ENCODE measurements at places on chromosomes 16 and 17. TPM values are rescaled to one million over a fixed set of nuclear protein-coding genes. Genes with fewer than 3 reads are reported as not detected.

GUCY2D gene
- total RNA-seq: 3.5 TPM

DNA sequence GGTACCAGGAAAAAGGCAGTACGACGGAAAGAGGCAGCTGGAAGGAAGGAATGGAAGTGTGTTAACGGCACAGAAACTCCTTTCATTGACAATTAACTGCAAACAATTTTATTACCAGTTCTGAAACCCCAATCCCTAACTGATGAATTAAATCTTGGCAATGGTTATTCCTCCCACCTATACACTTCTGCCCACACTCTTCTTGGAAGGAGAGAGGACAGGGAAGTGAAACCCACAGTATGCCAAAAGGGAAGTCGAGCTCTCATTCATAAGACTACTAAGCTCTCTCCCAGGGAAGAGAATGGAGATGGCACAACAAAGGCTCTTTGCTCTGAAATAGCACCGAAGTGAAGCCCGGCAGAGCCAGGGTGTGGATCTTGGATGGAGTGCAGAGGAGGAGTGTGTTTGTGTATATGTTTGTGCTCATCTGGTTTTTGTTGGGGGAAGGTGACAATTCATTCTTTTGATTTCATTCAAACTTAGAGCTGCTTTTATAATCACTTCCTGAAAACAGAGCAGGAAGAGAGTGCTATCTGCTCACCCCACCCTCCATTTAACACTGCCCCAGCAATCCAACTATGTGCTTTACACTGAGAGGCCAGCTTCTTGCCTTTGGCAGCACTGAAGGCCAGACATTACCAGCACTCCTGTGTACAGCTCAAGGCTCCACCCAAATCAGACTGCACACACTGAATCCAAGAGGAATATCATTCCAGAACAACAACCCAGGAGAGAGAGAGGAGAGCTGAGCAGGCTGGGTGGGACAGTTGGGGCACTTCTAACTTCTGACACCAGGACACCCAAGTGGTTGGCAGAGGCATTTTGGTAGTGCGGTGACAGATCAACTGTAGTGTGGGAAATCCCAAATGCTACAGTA lies 68.7 kb downstream of the HIC1 start:
- ATAC-seq: peak; percentile 42

GRCh38 chr16:57711993-57712392 lies 17.4 kb downstream of the DRC7 start:
- no peak for ATAC-seq

IGSF6 gene
- 0.76 TPM for total RNA-seq

GRCh38 chr17:71316176-71316897 lies 804.5 kb upstream of the SOX9 start:
- ATAC-seq: no peak

DNA sequence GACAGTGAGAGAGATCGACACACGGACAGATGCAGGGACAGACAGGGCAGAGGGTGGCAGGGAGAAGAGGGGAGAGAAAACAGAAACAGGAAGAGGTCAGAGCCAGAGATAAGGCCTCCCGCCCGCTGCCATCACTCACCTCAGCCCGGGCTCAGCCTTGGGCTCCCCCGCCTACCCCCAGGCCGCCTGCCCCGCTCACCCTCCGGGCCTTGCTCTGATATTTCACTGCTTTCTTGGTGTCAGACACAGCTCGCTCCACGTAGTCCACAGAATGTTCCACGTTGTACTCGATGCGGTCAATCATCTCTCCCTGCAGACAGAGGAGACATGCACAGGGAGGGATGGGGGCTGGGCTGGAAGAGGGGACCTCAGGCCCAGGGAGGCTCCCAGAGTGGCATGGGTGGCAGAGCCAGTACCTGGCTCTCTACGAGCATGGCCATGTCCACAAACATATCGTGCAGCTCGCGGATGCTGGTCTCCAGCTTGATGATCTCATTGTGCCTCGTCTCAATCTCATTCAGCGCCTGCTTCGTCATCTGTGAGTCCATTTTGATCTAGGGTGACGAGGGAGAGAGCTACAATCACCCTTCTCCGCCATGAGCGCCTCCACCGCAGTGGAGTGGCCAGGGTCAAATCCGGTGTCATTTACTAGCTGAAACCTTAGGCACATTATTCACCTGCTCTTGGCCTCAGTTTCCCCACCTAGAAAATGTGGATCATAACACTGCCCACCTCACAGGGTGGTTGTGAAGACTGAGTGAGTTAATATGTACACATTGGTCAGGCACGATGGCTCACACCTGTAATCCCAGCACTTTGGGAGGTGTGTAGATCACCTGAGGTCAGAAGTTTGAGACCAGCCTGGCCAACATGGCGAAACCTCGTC lies 8.2 kb downstream of the HSD3B7 start:
- ATAC-seq: no peak

DNA sequence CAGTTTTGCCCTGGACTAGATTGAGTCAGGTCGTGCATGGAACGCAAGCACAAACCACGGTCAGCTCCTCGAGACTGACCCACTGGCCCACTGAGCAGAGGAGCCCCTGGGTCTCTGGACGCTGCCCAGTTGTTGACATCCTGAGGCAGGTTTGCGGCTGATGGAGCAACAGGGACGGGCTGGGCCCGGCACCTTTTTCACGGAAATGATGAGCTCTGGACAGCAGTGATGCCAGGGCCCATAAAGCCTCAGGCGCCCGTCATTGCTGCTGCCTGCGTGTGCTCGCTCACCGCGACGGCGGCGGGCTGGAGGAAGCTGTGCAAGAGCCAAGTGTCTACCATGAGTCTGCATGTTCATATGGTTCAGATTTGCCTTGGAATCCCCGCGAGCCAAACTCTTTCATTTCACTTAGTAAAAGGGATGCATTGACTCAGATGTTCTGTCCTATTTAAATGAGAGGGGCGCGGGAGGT lies 30.8 kb upstream of the CRISPLD2 start:
- ATAC-seq: peak; percentile 70

DNA sequence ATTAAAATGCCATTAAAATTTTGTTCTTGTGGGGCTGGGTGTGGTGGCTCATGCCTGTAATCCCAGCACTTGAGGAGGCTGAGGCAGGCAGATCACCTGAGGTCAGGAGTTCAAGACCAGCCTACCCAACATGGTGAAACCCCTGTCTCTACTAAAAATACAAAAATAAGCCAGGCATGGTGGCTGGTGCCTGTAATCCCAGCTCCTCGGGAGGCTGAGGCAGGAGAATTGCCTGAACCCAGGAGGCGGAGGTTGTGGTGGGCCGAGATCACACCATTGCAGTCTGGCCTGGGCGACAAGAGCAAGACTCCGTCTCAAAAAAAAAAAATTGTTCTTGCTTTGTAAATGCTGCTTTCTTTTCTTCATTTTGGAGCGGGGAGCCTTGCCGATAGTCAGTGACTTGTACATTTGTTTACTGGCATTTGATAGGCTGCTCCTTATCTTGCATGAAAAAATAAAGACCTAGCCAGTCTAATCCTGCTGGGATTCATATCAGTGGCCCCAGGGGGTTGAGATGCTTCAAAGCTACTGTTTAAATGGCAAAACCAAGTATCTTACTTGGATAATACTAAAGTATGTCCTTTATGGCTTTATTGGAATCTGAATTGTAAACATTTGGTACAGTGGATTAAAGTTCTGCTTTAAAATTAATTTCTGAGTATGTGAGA lies 3.3 kb upstream of the CLTC start:
- ATAC-seq: no peak

DNA sequence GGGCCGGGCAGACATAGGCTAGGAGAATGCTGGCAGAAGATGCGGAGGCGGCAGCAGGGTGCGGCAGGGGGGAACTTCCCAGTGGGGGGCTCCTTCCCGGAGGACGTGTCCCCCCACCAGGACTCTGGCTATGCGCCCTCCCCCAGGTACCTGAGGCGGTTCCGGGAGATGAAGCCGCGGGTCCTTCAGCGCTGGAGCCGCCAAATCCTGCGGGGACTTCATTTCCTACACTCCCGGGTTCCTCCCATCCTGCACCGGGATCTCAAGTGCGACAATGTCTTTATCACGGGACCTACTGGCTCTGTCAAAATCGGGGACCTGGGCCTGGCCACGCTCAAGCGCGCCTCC lies 3.4 kb downstream of the WNK4 start:
- no peak for ATAC-seq

GRCh38 chr16:6852643-6853225 lies 479.9 kb upstream of the RBFOX1 start:
- ATAC-seq: no peak

DNA sequence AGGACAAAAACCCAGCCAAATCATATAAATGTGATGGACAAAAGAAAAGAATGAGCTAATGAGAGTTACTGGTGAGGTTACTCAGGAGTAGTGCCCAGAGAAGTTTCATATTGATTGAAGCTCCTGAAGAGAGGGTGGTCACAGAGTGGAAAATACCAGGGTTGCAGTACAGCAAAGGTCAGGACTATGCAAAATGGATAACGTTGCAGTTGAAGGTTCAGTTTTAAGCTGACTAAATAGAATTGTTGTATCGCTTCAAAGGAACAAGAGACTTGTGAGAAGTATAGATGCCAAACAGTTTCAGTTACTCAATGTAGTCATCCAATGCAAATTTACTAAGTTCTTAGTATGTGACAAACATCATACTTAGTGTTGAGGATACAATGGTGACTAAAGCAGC lies 47.1 kb downstream of the ABCA8 start:
- peak; percentile 31 for ATAC-seq

CTRB2 gene
- total RNA-seq: not detected

- no peak for ATAC-seq
Observed at GRCh38 chr16:23500862-23501225, 9.4 kb downstream of the GGA2 start.

ADGRG3 gene
- total RNA-seq: 0.84 TPM

DNA sequence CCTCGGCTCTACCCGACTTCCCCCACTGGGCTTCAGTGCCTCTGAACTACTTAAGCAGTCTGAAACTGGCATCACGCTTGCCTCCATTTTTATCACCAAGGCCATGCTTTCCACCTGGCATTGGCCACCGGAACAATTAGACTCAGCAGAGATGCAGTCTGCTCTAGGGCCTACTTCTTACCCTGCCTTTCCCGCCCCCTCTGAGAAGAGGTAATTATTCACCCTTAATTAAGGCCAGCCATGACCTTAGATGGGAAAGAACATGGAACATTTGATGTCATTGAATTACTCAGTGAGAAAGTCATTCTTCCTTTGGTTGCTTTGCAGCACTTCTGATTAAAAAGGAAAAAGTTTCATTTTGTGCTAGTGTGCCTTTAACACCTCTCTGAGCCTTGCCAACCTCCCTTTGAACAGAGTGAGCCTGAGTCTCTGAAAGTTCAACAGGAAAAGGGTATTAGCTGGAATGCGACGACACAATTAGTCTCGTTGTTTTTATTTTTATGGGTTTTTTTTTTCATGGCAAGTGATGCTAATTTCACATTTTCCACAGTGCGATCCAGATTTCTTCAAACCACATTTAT lies 60.9 kb upstream of the TNRC6A start:
- peak; percentile 40 for ATAC-seq

DNA sequence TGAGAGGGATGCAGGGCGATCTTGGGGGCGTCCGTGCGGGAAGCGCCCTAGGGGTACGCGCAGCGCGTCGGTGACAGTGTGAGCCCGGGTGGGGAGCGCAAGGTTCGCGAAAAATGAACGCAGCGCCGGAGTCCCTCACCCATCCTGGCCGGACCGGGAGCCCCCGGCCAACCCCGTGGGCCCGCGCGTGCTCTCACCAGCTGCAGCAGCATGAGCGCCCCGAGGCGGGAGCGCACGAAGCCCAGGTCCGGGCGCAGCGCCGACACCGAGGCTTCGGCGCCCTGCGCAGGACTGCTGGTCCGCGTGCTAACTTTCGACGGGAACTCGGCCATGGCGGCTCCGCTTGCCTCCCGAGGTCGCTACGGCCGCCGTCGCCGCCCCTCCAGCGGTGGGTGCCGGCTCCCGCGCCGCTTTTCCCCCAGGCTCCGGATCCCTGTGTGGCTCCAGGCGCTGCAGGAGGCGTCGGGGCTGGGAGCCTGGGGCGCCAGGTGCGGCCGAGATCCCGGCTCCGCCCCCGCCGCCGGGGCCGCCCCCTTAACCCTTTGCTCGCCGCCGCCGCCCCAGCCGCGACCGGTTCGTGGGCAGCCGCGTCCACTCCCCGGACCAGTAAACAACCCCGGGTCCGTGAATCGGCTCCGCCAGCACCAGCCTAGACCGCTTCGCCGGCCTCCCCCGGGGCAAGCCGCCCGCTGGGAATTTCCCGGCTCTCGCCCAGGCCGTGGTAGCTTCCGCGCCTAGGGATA lies at the start of gene PLLP:
Gene PLLP, minus strand, starts transcription at position 464 of the 743 bp plus-strand sequence. Its CDS starts 132 bp downstream, at position 332.
- ATAC-seq: peak; percentile 64

GRN gene
- 767 TPM for total RNA-seq

DNA sequence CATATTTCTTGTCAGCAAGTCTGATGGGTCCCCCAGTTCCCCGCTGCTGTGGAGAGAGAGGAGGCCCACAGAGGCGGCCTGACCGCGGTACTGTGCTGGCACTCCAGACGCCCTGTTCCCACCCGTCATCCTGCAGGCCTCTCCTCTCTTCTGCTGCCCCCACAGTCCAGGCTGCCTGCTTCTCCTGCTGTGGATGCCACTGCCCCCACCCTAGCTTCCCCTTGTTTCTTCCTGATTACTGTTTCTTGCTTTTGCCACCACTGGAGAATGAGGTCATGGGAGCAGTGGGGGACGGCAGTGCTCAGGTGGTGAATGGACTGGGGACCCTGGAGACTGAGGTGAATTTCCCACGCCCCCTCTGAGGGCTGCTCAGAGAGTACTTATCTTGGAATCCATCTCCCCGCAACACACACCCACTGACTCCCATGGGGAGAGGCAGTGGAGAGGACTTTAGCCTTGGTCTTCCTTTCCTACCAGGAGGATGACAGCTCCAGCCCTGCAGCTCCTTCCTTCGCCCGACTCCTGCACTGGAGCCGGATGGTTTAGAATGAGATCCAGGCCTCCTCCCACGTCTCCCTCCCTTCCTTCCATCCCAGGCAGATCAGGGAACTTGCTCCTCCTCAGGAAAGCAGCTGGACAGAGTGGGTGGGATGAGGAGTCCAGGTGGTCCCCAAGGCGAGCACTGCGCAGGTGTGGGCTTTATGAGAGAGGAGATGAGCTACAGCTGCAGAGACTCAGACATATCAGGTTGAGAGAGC lies 60.4 kb downstream of the PLXDC1 start:
- ATAC-seq: no peak

GRCh38 chr17:17425591-17425990 lies 51.2 kb upstream of the MED9 start:
- no peak for ATAC-seq

DNA sequence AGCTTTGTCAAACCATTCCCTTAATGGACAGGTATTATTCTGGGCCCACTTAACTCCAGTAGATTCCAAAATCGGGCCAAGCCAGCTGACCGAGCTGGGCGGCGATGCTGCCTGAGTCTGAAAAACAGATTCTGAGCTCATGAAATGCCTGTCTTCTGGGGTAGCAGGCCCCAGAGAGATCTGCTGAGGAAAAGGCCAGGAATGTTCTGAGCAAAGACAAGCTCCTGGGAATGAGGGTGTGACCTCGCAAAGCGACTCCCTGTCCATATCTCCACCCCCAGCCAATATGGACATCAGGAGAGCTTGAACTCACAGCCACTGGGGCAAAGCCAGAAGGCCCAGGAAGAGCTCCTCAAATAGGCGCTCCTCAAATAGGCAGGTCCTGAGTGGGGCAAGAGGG lies 23.7 kb downstream of the ZNF423 start:
- no peak for ATAC-seq

- ATAC-seq: no peak
Observed at GRCh38 chr17:40664582-40665333, at the start of gene KRT222. Gene KRT222 (minus strand): TSS chr17:40665177. CDS start chr17:40665099, 78 bp downstream.

CDH3 gene
- total RNA-seq: 94.1 TPM
